ENCODE measurements at places on chromosomes 3 and 15.

DNA sequence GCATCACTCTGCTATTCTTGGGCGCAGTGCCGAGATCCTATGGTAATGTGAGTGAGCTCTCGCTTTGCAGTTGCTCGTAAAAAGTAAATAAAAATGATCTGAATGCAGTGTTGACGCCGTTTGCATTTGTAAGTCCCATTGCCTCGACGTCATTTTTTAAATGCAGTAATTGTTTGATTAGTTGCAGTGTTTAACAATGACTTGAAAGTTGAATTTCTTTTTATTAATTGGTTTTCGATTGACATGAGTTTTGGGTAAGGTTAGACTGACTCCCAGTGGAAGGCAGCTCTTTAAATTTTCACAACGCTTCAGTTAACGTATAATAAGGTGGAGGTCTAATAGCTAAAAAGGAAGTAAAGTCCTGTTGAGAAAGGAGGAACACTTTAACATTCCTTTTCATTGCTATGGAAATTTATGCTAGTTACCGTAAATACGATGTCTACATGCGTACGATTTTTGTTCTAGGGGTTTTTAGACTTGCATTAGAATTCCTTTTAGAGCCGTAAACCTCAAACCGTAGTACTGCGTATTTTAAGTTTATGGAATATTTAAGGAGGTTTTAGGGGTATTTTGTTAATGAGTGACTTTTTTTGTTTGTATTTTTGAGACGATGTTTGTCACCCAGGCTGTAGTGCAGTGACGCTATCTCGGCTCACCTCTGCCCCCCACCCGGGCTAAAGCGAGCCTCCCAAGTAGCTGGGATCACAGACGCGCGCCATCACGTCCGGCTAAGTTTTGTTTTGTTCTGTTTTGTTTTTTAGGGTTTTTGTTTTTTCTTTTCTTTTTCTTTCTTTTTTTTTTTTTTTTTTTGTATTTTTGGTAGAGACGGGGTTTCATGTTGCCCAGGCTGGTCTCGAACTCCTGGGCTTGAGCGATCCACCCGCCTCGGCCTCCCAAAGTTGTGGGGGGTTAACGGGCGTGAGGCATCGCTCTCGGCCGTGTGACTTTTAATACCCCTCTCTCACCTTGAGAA, 1.4 kb downstream of the MORF4L1 start:
- no peak for DNase-seq

DNA sequence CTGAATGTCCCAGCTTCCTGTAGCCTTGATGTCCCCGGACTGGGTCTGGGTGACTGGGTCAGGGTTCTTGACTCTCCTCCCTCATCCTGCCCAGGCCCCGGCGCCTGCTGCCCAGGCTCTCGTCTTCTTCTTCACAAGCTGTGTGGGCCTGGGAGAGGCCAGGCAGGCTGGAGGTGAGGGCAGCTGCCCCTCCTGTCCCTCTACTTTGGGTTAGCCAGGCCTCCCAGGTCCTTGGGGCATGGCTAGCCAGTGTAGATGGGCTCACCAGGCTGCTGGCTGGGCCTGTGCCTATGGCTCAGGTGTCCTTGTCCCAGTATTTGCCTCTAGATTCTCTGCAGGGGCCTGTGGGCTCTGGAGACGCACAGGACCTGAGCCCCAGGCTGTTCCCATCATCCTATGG, 31.8 kb downstream of the TKT start:
- no peak for DNase-seq

DNA sequence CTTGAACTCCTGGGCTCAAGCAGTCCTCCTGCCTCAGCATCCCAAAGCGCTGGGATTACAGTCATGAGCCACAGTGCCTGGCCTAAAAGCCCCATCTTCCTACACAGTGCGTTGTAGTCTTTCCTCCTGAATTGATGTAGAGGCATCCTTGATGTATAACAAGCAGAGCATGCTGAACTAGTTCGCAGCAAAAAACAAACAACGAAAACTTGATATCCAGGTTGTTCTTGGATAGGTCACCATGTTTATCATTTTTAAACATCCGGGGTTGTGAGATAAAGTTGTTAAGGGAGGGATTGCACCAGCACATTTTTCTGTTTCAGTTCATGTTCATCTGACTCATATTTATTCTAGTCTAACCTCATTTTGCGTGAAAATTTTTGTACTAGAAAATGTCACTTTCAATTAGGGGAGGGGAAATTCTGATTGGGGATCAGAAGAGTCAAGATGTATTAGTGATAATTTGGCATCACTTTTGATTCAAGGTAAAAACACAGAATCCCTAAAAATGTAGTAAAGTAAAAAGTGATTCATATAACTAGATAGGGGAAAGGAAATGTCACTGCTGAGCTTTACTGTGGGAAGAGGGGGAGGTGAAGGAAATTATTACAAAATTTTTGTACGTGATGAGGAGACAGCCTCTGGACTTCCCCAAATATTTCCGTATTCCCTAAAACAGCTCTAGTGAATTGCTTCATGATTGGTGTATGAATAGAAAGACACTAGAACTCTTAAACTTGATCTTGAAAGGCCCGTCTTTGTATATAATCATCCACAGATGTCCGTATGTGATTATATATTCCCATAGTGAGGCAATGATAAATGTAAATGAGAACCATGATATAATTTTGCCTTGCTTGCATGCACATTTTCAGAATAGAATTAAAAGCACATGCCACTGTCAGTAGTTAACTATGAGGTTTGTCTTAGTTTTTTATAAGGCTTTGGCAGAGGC, 22.9 kb downstream of the RAB8B start:
- no peak for DNase-seq

- DNase-seq: no peak
Observed at GRCh38 chr3:37645517-37646380, 215.9 kb upstream of the CTDSPL start.

DNA sequence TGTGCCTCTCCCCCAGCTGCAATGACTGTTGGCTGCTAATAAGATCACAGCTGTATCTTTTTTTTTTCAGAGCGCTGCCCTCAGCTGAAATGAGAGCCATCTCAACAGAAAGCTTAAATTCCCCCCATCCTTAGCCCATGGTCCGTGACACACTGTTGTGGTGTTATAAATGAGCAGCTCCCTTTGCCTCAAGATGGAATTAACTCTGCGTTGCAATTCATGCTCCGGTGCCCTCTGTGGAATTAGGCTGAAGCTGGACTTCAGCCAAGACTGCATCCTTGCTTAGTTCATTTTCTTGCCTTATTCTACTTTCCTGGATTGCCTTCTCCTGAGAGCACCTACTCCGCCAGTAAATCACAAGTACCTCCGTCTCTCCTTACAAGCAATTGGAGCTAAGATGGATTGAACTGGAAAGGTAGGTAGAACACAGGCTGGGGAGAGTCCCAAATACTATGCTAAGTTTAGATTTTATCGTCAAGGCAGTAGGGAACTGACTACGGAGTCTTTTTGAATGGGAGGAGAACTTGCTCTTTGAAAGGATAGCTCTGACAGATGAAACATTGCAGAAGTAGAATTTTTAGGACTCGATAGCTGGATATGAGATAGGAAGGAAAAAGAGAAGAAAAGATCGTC, 39.0 kb upstream of the THRB start:
- DNase-seq: no peak

DNA sequence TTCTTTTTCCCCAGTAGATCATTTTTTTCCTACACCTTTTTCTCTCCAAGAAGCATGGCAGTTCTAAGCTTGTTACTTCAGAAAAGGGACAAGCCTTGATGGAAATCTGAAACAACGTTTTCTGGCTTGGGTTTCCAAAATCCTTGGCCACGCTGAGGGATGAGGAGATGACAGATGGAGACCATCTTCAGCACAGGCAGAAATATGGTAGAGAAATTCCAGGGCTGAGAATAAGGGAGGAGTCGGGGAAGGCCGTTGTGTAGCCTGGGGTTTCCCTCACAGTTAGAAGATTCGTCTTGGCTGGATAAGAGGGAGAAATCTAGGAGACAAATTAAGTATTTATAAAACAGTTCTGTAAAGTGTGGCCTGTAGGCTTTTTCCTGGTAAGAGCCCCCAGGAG, 33.9 kb upstream of the STT3B start:
- DNase-seq: no peak

GRCh38 chr3:135915206-135915605, 50.3 kb upstream of the PPP2R3A start:
- DNase-seq: no peak

DNA sequence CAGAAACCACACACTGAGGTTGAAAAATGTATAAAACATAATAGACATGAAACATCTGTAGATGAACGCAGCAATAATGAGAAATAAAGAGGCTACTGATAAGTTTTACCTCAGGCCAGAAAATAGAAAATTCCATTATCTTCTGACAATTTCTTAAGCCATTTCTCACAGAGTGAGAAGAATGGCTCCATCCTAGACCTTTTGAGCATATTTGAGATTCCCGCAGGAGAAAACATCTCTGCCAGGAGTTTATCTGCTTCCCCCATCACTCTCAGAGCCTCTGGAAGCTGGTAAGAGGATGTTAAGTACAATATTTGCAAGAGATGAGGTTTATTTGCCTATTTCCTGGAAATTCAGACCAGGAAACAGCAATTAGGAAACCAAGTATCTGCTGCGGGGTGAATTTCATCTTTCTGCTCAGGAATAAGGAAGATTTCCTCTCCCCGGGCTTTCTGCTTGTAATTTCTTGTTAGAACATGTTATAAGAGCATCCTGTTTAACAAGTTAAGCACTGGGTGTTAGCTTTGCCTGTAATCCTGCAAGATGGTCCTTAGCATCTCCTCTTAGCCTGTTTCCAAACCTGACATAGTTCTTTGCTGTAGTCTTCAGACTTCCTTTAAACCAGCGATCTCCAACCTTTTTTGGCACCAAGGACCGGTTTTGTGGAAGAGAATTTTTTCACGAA, 54.8 kb downstream of the ATP13A4 start:
- DNase-seq: no peak

DNA sequence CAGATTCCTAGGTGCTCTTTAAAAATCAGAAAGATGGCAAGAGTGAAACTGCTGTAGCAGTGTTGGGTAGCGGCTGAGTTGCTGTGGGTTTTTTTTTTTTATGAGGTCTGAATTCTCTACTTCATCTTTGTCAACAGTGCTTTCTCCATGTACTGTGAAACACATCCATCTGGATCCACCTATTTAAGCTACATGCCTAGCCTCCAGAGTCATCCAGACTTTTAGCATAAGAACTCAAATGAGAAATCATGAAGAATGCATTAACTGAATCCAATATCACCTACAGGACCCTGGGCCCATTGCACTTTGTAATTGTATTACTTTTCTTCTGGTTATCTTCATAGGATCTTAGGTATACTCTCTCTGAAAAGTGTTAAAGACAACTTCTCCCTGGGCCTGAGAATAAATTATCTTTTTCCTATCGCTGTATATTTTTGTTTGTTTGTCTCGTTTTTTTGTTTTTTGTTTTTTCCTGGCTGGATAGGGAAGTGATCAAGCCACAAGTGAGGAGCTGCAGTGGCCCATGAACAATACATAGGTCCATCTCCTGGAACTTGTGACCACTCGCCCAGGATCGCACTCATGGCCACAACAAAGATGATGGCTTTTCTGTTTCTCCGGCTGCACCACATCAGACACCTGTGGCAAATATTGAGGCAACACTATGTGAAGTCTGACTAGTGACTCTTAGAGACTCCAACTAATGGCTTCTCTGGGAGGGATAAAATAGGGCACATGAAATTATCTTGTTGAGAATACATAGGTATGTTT, 609.9 kb upstream of the AGTR1 start:
- no peak for DNase-seq

DNA sequence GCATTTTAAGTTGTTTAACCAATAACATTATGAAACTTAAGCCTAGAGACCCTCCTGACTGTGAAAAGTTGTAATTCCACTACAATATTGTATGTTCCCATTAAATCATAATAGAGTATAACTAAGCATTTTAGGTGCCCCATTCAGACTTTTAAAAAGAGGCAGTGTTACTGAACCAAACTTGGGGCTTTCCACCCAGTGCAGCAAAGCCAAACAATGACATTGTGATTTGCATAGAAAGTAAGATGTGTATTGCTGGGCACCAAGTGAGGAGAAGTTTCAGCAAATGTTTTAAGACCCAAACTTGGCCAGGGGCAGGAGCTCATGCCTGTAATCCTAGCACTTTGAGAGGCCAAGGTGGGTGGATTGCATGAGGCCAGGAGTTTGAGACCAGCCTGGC, 706.2 kb downstream of the GRM7 start:
- DNase-seq: no peak

DNA sequence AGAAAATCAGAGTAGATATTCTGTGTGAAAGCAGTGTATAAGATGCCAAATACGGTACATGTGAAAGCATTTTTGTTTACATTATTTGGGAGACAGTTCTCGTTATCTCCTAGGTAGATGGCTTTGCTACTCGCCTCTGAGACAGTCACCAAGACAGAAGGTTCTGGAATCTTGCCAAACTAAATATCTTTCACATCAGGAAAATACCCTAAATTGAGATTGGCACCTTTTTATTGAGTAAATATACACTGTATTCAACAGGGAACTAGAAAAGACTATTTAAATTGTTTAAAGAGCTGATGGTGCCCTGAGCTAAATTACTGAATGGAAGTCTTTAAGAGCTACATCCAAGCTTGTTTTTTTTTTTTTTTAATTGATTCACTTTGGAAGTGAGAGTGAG, 3.4 kb downstream of the FGD5 start:
- no peak for DNase-seq

GRCh38 chr3:197511130-197511529, 44.6 kb downstream of the BDH1 start:
- no peak for DNase-seq

- DNase-seq: no peak
Observed at GRCh38 chr3:159669766-159670165, 318.9 kb upstream of the IL12A start.

- no peak for DNase-seq
Observed at GRCh38 chr15:78255421-78256043, 8.8 kb upstream of the DNAJA4 start.

GRCh38 chr15:38508647-38509046, 54.7 kb downstream of the FAM98B start:
- DNase-seq: no peak

GRCh38 chr3:186095561-186096081, 13.3 kb downstream of the ETV5 start:
- DNase-seq: no peak

- DNase-seq: no peak
Observed at GRCh38 chr3:23115171-23115877, 87.8 kb upstream of the UBE2E2 start.

GRCh38 chr15:96535148-96535547, 204.6 kb downstream of the NR2F2 start:
- DNase-seq: no peak

DNA sequence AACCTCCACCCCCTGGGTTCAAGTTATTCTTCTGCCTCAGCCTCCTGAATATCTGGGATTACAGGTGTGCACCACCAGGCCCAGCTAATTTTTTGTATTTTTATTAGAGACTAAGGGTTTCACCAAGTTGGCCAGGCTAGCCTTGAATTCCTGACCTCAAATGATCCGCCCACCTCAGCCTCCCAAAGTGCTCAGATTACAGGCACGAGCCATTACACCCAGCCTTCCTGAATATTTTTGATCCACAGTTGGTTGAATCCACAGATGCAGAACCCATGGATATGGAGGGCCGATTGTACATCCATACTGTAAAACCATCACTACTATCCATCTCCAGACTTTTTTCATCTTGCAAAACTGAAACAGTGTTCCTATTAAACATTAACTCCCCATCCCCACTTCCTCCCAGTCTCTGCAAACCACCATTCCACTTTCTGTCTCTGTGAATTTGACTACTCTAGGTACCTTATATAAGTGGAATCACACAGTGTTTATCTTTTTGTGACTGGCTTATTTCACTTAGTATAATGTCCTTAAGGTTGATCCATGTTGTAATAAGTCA, 8.2 kb upstream of the TMEM62 start:
- no peak for DNase-seq

GRCh38 chr15:71391421-71392088, 276.3 kb downstream of the THSD4 start:
- DNase-seq: no peak

Measured in lower leg skin (tissue), 4 donors.